ENCODE measurements at places on chromosomes 11 and 22.

DNA sequence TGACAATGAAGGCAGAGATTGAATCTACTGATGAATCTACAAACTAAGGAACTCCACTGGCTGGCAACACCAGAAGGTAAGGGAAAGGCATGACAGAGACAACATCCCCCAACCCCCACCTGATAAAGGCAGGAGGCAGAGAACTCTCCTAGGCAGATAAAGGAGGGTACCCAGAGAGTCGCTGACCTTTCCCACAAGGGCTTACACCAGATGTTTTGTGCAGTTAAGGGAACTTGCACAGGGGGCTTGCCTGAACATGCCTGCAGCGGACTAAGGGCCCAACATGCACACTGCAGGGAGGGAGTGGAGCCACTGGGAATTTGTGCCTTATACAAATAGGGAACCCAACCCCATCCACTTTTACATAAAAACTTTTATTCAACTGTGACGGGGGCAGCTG lies 1996.9 kb upstream of the RAG2 start:
- DNase-seq: no peak

DNA sequence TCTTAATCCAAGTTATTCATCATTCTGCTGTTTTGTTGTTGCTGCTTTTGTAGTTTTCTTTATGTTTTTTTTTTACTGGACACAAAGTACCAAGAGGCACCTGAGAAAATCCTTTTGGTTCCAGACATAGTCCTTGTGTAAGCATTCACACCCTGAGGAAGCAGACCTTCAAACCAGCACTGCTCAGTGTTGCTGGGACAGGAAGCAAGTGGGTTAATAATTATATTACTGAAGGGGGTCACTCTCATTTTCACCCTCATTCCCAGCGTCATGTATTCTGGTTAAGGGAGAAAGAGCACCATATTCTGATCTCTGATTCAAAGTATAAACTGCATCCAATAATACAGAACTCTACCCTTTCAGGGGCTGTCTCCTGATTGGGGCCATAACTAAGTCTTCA lies 5.9 kb upstream of the ALKBH3 start:
- no peak for DNase-seq

GRCh38 chr22:37197451-37198257 lies 9.6 kb upstream of the C1QTNF6 start:
- DNase-seq: no peak

- DNase-seq: no peak
Measured at GRCh38 chr11:128854841-128855240, 12.3 kb downstream of the KCNJ1 start.

DNA sequence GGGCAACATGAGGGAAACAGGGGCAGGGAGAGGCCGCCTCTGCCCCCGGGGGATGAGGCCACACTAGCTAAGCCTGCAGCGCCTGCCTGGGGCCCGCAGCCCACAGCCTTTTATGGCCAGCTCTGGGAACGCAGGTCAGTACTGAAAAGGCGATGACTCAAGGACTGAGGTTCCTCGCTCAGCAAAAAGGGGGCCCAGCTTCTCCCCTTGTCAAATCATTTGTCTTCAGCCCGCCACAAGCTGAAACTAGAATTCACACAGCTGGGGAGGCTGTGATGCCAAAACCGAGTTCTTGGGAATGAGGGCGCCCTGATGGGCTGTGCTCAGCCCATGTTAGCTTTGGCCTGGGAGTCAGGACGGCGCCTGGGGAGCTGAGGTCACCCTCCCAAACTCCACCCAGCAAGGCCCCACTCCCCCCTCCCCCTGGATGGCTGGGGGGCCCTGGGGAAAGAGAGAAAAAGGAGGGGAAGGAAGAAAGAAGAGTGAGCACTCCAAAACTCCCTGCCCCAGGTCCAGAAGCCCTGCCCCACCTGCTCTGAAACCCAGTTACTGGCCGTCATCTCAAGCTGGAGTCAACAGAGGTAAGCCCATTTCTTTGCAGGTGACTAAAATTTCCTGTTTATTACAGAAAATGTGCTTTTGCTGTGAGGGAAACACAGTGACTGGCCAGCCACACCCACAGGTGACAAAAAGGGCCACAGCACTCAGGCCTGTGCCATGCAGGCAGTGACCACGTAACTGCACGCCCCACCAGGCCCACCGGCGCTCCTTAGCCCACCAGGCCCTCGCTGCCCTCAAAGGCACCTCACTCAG lies 13.7 kb downstream of the EHD1 start:
- DNase-seq: no peak

GRCh38 chr11:122285070-122285988 lies 169.3 kb upstream of the BLID start:
- DNase-seq: no peak

Data from CD4-positive, alpha-beta T cell treated with Interferon gamma for 1 hour (primary cell).